Fibroblast of the aortic adventitia (primary cell): ENCODE measurements at places on chromosomes 12 and 14. TPM values are rescaled to one million over a fixed set of nuclear protein-coding genes. Genes with fewer than 3 reads are reported as not detected.

The GPR84 gene
- not detected in 2 replicates for total RNA-seq

The TSPAN19 gene
- total RNA-seq = 1.7 TPM in 1 of 2 replicates, not detected in the other

The TMEM229B gene
- total RNA-seq = 0.81 and 1.8 TPM in 2 replicates

The KRT77 gene
- not detected in 2 replicates for total RNA-seq

The LRP1-AS gene
- not detected in 2 replicates for total RNA-seq

The ANKS1B gene
- 1.5 and 47.0 TPM in 2 replicates for total RNA-seq

The RNASE3 gene
- total RNA-seq = not detected in 2 replicates

The SERPINA5 gene
- 0.09 TPM in 1 of 2 replicates, not detected in the other for total RNA-seq

The GUCY2C gene
- not detected in 2 replicates for total RNA-seq

The TSHR gene
- not detected in 2 replicates for total RNA-seq

The TMCC3 gene
- 0.65 and 0.72 TPM in 2 replicates for total RNA-seq
